Stimulated activated CD8-positive, alpha-beta memory T cell treated with anti-CD3 and anti-CD28 coated beads, Interleukin-4, amount 100 ng/mL, for 1 hour (primary cell): ENCODE measurements at places on chromosomes 11 and 22.

GRCh38 chr11:103880968-103881367, 155.5 kb upstream of the DDI1 start:
- DNase-seq, result no peak

DNA sequence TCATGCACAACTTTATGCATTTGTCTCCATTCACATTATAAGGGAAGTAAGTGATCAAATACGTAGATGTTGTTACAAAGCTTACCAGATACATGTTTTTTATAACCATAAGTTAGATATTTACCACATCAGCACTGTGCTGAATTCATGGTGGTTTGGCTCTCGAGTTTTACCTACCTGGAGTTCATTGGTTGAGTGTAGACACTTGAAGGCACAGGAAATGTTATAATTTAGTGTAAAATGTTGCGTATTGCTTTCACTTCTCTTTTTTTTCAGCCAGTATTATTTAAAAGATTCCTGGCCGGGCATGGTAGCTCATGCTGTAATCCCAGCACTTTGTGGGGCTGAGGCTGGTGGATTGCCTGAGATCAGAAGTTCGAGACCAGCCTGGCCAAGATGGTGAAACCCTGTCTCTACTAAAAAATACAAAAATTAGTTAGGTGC, 53.1 kb upstream of the GRK2 start:
- no peak for DNase-seq

DNA sequence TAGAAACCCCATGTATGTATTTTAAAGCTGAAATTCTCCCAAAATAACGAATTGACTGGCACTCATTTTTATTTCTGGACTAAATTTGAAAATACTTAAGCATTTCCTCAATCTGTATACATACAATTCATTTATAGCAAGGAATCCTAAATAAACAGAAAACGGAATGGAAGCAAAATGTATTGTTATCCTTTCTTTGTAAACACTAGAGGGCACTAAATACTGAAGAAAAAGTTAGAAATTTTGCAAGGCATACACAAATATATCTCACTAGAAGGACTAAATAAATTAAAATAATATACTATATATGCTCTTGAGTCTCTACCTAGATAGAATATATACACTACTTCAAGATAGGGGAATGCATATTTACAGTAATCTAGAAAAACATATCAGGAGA, 23.1 kb upstream of the ANO5 start:
- no peak for DNase-seq

- no peak for DNase-seq
Measured at GRCh38 chr11:35007277-35007676, 90.9 kb downstream of the PDHX start.

DNA sequence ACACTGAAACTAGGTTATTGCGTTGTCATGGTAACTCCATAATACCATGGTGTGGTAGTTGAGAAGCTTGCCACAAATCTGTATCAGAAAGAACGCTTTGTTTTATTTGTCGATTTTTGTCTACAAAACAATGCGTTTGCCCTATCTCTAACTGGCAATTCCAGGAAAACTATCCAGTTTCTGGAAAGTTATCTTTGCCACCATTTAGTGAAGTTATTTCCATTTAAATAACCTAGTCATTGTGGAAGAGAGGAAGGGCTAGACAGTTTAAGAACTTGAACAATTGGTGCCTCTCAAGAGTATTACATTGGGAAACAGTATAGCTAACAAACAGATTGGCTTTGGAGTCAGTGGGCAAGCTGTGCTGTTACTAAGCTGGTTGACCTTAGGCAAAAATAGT, 7.9 kb downstream of the HSD17B12 start:
- no peak for DNase-seq

DNA sequence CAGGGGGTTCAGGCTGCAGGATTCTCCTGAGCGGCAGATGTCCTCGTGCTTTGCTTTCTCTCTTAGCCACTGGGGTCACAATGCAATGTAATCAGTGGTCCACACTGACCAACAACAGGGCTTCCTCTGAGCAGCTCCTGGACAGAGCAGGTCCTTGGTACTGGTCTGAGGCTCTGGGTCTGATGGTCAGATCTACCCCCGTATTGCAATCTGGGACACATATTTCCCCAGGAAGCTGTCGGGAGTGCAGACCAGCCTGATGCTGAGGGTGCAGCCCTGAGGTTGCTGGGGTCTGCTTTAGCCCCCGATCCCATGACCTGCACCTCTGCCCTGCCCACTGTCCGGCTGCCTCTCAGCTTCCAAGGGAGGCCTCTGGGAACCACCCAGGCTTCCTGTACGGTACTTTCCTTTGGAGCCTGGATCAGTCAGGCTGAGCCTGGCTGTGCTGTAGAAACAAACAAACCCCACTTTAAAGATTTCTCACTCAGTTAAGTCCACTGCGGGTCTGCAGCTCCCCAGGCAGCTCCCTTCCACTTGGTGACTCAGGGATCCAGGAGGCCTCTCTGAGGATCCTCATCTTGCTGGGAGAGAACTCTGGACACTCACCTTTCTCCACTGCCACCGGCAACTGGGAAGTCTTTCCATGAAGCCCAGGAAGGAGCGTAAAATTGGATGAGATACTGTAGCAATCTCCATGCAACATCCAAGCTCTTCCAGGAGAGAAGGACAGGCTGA, 1046.6 kb downstream of the TBC1D22A start:
- no peak for DNase-seq

GRCh38 chr11:6531267-6531752, 34.2 kb downstream of the DNHD1 start:
- no peak for DNase-seq
